ENCODE measurements at places on chromosomes 12 and 14.

DNA sequence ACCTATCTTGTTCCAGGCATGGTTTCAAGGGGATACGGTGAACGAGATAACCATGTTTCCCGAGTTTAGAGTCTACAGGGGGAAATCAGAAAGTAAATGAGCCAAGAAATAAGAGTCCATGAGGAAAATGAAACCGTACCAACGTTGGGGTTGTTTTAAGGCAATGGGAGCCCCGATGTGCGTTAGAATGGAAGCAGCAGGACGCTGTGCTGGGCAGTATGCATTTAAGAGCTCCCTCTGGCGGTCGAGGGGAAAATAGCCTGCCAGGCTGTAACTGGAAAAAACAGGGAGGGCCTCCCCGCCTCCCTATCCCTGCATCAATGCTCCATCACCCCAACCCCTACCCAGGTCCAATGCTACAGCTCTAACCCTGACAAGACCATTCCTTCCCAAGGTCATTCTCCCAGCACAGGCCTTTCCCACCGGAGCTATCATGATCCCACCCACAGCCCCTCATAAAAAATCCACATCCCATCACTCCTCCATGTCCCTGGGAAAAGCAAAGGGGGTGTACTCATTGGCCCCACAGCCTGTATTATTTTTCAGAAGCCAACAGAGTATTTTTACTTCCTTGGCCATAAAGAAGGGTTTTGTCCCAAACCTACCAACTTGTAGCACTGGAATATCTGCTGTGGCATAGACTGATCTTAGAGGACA, 226.3 kb upstream of the NOS1 start:
- no peak for DNase-seq

DNA sequence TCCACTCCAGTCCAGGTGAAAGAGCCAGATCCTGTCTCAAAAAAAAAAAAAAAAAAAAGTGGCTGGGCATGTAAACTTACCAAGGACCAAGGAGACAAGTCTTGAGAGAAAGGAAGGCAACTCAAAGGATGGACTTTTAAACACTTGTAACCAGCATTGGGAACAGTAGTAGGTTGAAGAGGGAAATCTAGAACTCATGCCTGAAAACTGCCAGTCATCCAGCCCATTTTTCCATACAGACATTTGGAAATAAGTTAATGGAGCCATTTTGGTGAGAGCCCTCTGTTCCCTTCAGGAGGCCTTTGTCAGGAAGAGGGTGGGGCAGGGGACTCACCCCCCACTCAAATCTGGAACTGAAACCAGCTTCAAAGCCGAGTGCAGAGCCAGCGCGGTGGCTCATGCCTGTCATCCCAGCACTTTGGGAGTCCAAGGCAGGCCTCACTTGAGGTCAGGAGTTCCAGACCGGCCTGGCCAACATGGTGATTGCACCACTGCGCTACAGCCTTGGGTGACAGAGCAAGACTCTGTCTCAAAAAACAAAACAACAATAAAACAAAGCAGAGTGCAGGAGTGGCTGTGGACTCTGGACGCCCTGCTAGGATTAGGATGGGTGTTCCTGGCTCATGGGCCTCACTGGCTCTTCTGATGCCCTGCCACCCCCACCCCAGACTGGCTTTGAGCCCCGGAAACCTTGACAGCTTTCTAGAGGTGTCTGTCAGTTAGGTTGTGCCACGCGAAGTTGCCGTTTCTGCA, 1.6 kb upstream of the MLXIP start:
- DNase-seq = no peak

- DNase-seq = no peak
These were observed 276.8 kb downstream of the PCNX1 start for GRCh38 chr14:71183876-71184689.

- no peak for DNase-seq
These were observed 10.7 kb downstream of the GPR19 start for GRCh38 chr12:12685305-12685704.

GRCh38 chr12:50055831-50056638, 1.4 kb upstream of the ASIC1 start:
- DNase-seq = peak; percentile 33

DNA sequence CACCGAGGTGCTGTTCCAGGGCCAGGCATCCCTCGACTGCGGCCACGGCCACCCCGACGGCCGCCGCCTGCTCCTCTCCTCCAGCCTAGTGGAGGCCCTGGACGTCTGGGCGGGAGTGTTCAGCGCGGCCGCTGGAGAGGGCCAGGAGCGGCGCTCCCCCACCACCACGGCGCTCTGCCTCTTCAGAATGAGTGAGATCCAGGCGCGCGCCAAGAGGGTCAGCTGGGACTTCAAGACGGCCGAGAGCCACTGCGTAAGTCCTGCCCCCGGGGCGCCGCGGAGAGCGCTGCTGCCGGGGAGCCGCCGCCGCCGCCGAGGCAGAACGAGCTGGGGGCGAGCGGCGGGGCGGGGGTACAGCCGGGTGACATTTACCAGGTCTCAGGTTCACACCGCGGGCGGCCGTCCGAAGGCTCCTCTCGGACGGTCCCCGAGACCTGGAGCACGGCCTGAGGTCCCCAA, 1.4 kb downstream of the PLXNC1 start:
- no peak for DNase-seq

DNA sequence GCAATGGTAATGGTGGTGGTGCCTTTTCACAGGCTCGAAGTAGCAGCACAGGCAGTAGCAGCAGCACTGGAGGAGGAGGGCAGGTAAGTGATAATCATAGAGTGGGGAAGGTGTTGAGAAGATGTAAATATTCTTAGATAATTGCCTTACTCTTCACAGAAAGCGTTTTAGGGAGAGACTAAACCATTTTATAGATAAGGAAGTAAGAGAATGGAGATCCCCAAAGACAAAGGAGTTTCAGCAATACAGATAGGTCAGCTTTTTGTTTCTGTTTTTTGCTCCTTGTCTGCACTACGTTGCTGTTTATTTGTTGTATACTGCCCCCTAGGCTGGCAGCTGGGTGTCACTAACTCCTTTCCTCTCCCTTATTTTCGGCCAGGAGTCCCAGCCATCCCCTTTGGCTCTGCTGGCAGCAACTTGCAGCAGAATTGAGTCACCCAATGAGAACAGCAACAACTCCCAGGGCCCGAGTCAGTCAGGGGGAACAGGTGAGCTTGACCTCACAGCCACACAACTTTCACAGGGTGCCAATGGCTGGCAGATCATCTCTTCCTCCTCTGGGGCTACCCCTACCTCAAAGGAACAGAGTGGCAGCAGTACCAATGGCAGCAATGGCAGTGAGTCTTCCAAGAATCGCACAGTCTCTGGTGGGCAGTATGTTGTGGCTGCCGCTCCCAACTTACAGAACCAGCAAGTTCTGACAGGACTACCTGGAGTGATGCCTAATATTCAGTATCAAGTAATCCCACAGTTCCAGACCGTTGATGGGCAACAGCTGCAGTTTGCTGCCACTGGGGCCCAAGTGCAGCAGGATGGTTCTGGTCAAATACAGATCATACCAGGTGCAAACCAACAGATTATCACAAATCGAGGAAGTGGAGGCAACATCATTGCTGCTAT, 2.0 kb downstream of the SP1 start:
- DNase-seq = no peak

DNA sequence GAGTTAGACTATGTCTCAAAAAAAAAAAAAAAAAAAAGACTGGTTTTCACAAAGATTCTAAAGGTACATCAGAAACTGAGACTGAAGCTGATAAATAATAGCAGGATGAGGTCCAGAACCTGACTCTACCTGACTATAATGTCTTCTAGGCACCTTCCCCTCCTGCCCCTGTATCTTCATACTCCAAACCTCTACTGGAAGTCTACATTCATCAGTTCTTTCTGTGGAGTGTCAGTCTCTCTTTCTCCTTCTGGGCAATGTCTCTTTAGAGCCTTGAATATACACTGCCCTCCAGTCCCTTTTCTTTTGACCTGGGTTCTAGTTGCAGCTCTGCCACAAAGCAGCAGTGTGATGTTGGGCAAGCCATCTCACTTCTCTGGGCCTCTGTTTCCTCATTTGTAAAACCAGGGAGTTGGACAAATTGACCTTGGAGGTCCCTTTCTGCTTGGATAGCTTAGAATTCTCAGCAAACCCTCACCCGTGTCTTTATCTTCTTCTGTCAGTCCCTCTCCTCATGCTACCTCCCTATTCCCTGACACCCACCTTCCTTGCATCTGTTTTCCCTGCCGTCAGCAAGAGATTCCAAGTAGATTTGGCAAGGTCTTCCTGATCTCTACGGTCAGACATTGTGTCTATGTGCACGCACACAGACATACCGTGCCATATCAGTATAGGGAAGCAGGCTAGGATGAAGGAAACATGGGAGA, 4.3 kb downstream of the NFE2 start:
- no peak for DNase-seq

GRCh38 chr12:93173178-93173957, 204.4 kb upstream of the NUDT4 start:
- no peak for DNase-seq

DNA sequence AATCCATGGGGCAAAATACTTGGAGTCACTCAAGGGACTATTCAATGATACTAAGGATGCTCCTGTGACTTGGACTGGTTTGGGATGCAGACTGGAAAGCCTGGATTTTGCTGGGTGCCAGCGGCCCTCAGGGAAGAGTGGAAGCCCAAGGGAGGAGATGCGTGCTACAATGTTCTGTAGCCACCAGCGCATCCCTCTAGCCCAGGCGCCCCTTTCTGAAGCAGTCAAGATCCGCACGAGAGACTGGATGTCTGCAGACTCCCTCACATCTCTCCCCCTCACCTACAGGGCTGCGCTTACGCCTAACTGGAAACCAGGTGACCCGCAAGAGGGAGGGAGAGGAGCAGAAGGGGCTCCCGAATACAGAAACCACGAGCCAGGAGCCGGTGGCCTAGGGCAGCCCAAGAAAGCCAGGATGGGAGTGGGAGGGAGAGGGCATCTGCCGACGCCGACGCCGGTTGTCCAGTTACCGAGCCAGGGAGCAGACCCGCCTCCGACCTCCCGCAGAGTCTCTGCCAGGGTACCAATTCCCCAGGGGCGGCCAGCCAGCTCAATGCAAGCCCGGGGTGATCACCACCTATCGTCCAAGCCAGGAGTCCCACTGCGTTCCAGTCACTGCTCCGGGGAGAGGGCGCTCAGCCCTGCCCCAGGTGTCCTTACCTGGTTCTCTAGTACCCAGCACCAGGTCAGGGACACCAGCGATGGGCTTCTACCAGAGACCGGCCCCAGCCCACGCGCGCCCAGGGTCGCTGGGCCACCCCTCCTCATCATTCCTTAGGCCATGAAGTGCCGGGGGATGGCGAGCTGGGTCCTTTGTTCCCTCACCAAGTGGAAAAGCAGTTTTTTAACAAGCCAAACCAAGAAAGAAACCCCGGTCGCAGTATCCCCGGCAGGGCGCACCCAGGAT, 1.2 kb downstream of the NTN4 start:
- DNase-seq = no peak

DNA sequence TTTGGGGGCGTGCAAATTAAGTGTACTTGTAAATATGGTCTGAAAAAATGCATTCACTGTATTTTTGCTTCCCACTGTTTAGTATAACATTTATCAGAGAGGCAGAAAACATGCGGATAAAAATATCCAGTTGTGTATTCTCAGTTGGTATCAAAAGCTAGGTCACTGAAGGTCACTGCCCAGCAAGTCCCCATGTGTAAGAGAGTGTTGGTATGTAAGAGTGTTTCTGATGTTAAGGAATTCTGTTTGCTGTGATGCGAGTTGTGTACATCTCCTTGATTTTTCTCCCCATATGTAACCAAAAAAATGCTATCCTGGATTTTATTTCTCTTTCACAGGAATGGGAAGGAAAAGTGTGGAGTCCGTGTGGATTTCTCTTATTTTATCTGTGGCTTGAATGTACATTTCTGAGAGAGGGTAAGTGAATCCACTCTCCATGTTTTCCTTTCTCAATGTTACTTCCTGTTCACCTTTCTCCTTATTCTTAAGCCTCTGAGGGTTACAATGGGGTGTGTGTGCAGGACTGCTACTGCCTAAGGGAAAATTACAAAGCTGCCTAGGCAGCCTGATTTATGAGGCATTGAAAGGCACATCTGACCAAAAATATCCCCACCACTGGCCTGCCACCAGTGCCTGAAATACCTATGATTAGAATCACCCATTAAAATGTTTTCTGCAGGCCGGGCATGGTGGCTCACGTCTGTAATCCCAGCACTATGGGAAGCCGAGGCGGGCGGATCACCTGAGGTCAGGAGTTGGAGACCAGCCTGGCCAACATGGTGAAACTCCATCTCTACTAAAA, 97.9 kb upstream of the USP44 start:
- DNase-seq = no peak

GRCh38 chr14:87992346-87992717, 650 bp downstream of the GALC start:
- no peak for DNase-seq

DNA sequence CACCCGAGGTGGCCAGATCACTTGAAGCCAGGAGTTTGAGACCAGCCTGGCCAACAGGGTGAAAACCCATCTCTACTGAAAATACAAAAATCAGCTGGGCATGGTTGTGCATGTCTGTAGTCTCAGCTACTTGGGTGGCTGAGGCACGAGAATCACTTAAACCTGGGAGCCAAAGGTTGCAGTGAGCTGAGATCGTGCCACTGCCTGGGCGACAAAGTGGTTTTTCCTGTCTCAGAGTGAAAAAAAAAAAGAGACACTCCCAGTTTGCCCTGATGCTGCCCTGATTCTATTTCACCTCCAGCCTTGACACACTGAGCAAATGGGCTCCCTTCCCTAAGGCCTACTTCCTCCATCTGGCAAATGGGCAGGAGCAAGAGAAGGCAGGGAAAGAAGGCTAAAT, 28.5 kb upstream of the PLEK2 start:
- DNase-seq = no peak

DNA sequence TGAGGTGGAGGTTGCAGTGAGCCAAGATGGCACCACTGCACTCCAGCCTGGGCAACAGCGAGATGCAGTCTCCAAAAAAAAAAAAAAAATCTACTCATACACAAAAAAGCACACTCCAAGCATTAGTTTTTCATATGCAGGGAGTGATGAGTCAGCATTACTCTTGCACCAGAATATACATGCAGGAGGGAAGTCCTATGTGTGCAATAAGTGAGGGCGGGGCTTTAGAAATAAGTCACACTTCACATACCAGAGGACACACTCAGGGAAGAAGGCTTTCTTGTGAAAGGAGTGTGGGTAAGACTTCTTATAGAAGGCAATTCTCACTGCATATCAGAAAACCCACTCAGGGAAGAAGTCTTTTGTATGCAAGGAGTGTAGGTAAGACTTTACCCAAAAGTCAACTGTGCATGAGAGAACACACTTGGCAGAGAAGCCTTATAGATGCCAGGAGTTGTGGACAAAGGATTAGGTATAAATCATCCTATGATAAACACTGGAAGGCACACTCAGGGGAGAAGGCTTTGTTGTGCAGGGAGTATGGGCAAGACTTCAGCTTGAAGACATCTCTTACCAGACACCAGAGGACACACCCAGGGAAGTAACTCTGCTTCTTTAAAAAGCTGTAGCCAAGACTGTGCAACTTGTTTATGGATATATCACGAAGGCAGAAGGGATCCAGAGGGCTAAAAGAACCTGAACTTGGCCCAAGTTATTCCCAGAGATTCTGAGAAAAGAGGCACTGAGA, 50.5 kb downstream of the ATF7 start:
- no peak for DNase-seq

DNA sequence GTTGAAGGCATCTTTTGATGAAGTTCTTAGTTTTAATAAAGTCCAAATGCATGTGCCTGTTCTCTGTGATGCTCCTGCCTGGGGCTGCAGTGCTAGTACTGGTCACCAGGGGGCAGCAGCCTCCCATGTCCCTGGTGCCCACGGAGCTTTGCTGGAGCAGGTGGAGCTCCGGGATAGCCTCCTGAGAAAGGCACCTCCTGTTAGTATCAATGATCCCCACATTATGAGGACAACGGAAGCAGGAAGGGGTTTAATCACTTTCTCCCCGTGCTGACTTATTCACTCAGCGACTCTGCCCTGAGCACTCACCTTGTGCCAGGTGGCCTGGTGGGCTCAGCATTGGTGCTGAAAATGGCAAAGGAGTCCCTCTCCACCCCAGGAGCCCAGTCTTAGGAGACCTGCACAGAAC, 123.0 kb upstream of the PZP start:
- DNase-seq = peak; percentile 63
